ENCODE measurements at places on chromosomes 6 and 20. TPM values are rescaled to one million over a fixed set of nuclear protein-coding genes. Genes with fewer than 3 reads are reported as not detected.

DNA sequence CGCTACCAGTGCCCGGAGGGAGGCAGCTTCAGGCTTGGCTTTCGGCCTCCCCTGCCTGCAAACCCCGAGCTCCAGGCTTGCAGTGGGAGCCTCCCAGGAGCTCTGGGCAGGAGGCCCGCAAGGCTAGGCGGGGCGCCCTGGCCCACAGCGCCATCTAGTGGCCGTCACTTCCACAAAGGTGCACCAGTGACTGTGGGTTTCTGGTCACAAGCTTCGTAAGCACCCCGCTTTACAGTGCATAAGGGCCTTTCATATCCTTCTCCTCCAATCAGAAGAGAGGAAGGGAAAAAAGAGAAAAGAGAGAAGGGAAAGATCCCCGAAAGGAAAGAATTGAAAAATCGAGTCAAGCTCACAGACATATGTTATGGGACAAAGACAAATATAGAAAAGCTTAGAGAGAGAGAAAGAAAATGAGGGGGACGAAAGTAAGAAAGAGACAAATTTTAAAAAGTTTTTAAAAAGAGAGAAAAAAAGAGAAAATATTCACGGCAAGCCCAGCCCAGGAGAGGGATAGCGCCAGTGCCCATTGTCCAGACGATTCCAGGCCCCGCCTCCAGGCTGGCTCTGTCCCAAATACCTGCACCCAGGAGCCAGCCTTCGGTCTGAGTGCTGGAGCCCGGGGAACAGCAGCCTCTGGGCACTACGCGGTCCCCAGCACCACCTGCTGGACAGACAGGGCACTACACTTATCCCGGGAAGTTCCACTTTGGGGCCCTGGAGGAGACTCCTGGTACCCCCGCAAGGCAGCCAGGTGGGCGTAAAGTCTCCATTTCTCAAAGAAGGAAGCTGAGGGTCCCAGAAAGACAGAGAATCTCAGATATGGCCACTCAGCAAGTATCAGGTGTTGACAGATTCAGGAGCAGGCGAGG, 207.1 kb downstream of the PREX1 start:
- DNase-seq: no peak

GRCh38 chr6:8177721-8178120, 75.4 kb upstream of the EEF1E1 start:
- no peak for DNase-seq

DNA sequence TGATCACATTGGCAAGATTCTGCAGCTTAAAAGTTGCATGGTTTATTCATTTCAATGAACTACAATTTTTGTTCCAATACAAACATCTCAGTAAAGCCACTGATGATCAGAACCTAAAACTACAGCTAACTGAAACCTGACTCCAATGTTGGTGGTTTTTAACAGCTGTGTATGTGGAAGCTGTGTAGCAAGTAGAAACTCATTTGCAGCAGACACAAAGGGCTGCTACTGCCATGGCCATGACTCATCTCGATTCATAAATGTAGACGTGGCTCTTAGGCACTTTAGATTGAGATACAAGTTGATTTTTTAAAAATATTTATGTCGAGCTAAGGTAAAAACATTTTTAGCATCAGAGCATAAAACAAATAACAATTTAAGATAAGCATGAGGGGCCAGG, 19.5 kb upstream of the MAP3K4 start:
- DNase-seq: no peak

- DNase-seq: no peak
These were observed 21.9 kb upstream of the GCLC start for GRCh38 chr6:53566755-53567154.

DNA sequence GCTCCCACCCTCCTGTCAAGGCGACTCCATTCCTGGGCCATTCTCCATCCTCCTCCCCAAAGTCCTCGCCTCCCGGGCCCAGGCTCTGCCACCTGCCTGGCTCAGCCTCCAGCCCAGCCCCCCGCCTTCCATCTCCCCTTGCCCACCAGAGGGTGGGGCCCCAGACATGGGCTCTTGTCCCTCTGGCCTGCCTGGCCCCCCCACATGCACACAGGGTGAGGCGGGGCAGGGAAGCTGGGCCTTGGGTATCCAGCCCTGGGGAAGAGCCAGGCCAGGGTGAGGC, 95.2 kb downstream of the YTHDF1 start:
- DNase-seq: no peak

DNA sequence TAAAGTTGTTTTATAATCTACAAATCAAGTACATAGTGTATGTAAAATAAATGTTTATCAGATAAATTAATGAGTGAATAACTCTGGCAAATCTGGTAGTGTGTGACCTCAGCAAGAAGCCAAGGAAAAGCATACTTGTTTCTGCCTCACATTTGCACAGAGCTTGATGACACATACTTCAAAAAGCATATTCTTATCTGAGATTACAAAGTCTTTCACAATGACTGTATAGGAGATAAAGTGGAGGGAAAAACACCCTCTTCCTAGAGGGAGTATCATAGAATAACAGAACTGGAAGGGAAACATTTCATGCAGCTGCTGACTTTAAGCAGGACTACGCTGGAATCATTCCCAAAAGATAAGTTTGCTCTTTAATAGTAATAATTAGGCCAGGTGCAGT, 28.1 kb upstream of the AKAP7 start:
- no peak for DNase-seq

DNA sequence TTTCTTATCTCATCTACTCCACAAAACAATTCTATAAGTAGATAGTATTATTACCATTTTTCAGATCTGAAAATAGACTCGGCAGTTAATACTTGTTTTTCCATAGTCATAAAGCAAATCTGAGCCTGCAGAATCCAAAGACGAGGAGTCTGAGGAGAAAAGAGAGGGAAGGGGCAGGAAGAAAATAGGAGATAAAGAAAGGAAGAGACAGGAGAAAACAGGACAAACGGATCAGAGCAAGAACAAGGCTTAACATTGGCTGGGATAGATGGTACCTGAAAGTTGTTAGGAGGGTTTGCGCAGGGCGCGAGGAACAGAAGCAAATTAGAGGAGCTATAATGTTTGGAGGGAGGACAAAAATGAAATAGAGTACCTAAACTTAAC, 639 bp upstream of the PPIL1 start:
- no peak for DNase-seq

- DNase-seq: no peak
These were observed 215.1 kb downstream of the ERMARD start for GRCh38 chr6:169966312-169967181.

DNA sequence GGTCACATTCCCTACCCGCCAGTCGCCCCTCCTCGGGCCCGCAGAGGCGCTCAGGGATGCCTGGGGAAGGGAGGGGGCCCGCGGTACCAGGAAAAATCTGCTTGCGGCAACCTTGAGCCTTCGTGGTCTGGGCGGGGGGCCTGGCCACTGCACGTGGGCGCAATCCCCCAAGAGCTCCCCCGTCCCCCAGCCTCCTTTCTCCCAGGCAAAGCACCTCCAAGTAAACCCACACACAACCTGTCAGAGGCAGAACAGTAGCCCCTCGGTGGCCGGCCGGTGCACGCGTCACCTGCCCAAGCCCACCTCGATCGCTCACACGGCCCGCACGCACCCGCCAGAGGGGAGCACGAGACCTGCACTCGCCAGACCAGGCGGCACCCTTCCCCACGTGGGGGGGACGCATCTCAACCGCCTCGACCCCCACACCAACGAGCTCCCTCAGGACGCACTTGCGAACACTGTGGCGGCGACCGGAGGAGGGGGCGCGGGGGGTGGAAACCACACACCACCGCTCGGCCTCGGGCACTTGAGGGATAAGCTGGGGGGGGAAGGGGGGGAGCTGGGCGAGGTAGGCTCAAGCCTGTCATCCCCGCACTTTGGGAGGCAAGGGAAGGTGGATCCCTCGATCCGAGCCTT, 1955.7 kb upstream of the DEFB115 start:
- DNase-seq: no peak

DNA sequence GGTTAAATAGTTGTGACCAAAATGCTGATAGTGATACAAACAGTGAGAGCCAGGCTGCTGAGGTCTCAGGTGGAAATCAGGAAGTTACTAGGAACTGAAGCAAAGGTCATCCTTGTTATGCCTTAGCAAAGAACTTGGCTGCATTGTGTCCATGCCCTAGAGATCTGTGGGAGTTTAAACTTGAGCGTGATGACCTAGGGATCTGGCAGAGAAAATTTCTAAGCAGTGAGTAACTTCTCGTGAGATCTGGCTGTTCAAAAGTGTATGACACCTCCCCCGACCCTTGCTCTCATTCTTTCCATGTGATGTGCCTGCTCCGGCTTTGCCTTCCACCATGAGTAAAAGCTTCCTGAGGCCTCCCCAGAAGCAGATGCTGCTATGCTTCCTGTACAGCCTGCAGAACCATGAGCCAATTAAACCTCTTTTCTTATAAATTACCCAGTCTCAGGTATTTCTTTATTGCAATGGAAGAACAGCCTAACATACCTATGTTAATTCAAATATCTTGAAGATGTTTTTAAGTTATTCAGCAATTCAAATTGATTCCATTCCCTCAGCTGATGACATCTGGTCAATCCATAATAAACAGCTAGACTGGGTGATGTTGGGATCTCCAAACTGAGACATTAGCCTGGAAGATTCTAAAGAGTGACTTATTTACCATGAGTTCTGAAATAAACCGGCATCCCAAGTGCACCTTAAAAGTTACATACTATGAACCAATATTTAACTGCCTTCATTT, 33.8 kb downstream of the KIF16B start:
- no peak for DNase-seq

- no peak for DNase-seq
These were observed 2.2 kb upstream of the OSER1 start for GRCh38 chr20:44212792-44213191.

DNA sequence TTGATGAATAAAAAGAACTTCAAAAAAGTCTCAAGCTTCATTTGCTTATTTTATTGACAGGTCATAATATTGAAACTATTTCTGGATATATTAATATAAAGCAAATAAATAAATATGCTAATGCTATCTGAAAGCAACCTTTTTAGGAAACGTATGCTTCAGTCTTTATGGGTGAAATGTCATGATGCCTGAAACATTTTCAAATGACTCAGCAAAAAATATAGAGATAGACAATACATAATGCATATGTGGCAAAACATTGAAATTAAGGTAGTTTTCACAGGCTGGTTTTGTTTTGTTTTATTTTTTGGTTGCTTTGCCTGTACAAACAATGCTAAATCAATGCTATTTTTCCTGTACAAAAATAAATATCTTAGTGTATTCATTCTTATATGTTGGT, 194.4 kb upstream of the PLCB4 start:
- no peak for DNase-seq

- no peak for DNase-seq
These were observed 49.2 kb downstream of the FYN start for GRCh38 chr6:111823831-111824607.

- DNase-seq: no peak
These were observed 28.7 kb downstream of the PTPRK start for GRCh38 chr6:128491610-128492206.

RIPPLY2 gene
- 1.1 TPM for total RNA-seq

RIPOR3 gene
- total RNA-seq: 1.3 TPM

FAM83C gene
- 55.3 TPM for total RNA-seq

DDX43 gene
- 0.11 TPM for total RNA-seq
